Activated CD8-positive, alpha-beta memory T cell treated with anti-CD3 and anti-CD28 coated beads, Interleukin-2, amount 10 ng/mL, durations not matched to agents 7 days and 5 days (primary cell): ENCODE measurements at places on chromosomes 1 and 21. TPM values are rescaled to one million over a fixed set of nuclear protein-coding genes. Genes with fewer than 3 reads are reported as not detected.
A peak's percentile ranks its signal among the peaks of the same experiment; 100 is the strongest.

The FAM131C gene
- 1.8 TPM for total RNA-seq

GRCh38 chr1:229440851-229441537, 7.1 kb upstream of the ACTA1 start:
- H3K27me3 ChIP-seq: peaks cover 26% of the 10 kb centered on the region
- H3K27ac ChIP-seq: peak overlapping the region; percentile 11
- peaks cover 44% of the 10 kb centered on the region for H3K36me3 ChIP-seq
- no peak overlapping the region for H3K4me3 ChIP-seq

DNA sequence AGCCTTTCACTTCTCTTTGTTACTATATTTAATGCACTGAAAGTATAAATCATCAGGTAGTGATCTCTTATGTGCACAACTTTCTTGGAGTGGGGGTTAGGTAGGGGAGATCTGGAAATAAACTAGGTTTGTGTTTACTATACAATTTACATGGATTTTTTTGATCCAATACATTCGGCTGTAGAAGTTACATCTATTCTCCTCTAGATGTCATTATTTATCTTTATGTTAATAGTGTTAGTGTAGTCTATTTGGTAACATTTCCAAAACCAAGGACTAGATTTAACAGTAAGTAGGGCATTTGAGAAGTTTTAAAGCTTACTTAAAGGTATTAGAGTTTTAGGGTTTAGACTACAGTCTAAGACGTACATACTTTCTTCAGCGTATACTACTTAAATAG, 5.4 kb downstream of the VPS45 start:
- H3K27ac ChIP-seq: no peak overlapping the region
- H3K36me3 ChIP-seq: peaks cover 36% of the 10 kb centered on the region
- peaks cover 33% of the 10 kb centered on the region for H3K4me1 ChIP-seq
- no peak for DNase-seq

- no peak for DNase-seq
- no peak overlapping the region for H3K4me3 ChIP-seq
- no peaks in the 10 kb centered on the region for H3K27me3 ChIP-seq
- H3K36me3 ChIP-seq: peaks cover 4% of the 10 kb centered on the region
Measured at GRCh38 chr1:85182700-85183099, 18.1 kb downstream of the SYDE2 start.

DNA sequence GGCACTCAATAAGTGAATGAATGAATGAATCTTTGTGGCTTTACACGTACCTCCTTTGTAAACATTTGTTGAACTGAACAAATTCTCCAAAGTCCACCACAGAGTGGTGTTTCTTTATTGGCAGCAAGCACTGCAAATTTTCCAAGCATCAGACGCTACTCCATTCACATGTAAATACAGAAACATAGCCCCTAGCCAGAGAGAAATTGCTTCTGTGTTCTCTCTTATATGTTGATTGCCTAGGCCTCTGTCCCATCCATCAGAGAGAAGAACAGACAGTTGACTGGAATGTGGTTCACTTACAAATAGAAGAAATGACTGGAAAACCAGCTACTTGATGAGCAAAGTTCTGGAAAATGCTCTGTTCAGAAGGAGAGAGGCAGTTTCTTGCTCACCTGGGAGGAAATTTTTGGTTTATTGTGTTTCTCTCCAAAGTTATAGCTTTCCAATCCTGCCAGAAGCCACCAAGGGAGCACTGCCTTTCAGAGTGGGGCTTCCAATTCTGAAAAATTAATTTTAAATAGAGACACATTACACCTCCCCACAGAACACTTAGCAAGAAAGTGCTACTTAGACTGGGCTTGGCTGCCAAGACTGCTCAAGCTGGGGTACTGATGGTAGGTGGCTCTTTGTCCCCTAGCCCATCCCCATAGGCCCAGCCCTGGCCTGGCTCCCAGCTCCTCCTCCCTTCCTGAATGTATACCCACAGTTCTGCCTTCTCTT, 18.1 kb upstream of the KIRREL1 start:
- peaks cover 8% of the 10 kb centered on the region for H3K27me3 ChIP-seq
- H3K27ac ChIP-seq: no peak overlapping the region
- H3K36me3 ChIP-seq: no peaks in the 10 kb centered on the region
- H3K4me3 ChIP-seq: no peak overlapping the region
- DNase-seq: no peak
- H3K4me1 ChIP-seq: no peaks in the 10 kb centered on the region

The CASQ2 gene
- not detected for total RNA-seq

- H3K27me3 ChIP-seq: peaks cover 18% of the 10 kb centered on the region
- H3K27ac ChIP-seq: no peak overlapping the region
- peak; percentile 72 for DNase-seq
- no peaks in the 10 kb centered on the region for H3K36me3 ChIP-seq
- H3K4me3 ChIP-seq: no peak overlapping the region
Measured at GRCh38 chr1:64268653-64269557, 65.5 kb downstream of the UBE2U start.

GRCh38 chr1:40803447-40803846, 19.9 kb downstream of the KCNQ4 start:
- H3K4me1 ChIP-seq: peaks cover 16% of the 10 kb centered on the region
- H3K36me3 ChIP-seq: no peaks in the 10 kb centered on the region
- H3K4me3 ChIP-seq: no peak overlapping the region
- no peak for DNase-seq

- H3K27me3 ChIP-seq: peaks cover 31% of the 10 kb centered on the region
- no peak overlapping the region for H3K27ac ChIP-seq
- peaks cover 8% of the 10 kb centered on the region for H3K4me1 ChIP-seq
- H3K4me3 ChIP-seq: no peak overlapping the region
- no peaks in the 10 kb centered on the region for H3K36me3 ChIP-seq
- no peak for DNase-seq
Measured at GRCh38 chr1:107474877-107475612, 334.2 kb downstream of the NTNG1 start.

DNA sequence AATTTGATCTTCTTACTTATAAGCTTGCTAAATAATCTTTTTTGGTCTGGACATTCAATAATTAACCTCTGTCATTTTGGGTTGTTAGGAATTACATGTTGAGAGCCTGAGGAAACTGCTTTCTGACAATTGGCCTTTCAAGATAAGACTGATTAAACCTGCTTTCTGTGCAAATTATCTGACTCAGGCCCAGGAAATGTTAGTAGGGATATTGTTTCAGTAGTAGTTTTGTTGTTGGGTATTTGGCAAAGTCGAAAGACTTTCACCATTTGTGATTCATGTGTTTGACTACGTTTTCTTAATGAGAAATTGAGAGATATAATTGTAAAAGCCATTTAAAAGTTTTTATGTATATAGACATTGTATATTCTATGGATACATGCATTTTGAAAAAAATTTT, 81.1 kb upstream of the GPR88 start:
- H3K27me3 ChIP-seq: no peaks in the 10 kb centered on the region
- peak overlapping the region; percentile 49 for H3K27ac ChIP-seq
- no peak for DNase-seq
- H3K4me3 ChIP-seq: no peak overlapping the region
- H3K4me1 ChIP-seq: peaks cover 62% of the 10 kb centered on the region

- DNase-seq: peak; percentile 69
- H3K36me3 ChIP-seq: no peaks in the 10 kb centered on the region
- peaks cover 8% of the 10 kb centered on the region for H3K27me3 ChIP-seq
- H3K4me1 ChIP-seq: peaks cover 6% of the 10 kb centered on the region
- no peak overlapping the region for H3K27ac ChIP-seq
Measured at GRCh38 chr1:15100121-15100879, 53.2 kb upstream of the TMEM51 start.

- H3K4me3 ChIP-seq: no peak overlapping the region
- H3K4me1 ChIP-seq: peaks cover 7% of the 10 kb centered on the region
- H3K36me3 ChIP-seq: peaks cover 69% of the 10 kb centered on the region
- no peak for DNase-seq
- H3K27ac ChIP-seq: no peak overlapping the region
Measured at GRCh38 chr1:12001996-12002493, 17.3 kb upstream of the MIIP start.

The RNU1-2 gene
- total RNA-seq: 3,744 TPM

- H3K27me3 ChIP-seq: no peaks in the 10 kb centered on the region
- H3K36me3 ChIP-seq: peaks cover 7% of the 10 kb centered on the region
- H3K4me1 ChIP-seq: peaks cover 41% of the 10 kb centered on the region
- no peak overlapping the region for H3K4me3 ChIP-seq
- DNase-seq: no peak
Measured at GRCh38 chr21:45103971-45104520, 29.7 kb downstream of the ADARB1 start.

DNA sequence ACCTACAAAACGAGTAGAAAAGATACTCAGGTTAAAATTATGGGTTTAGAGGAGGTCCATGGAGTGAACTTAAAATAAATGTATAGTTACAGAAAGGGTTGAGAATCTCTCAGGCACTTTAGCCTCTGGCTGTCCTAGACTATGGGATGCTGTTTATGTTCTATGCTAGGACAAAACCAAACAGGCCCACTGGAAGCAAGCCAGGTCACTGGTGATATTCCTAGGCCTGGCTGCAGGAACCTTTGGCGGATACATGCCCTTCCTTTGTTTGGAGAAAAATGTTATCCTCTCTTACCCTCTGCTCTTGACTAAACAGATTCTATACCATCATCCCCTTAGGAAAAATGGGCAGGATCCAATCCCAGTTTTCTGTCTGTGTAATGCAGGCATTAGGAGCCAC, 90.7 kb upstream of the DUSP10 start:
- no peak for DNase-seq
- no peak overlapping the region for H3K27ac ChIP-seq
- peaks cover 5% of the 10 kb centered on the region for H3K36me3 ChIP-seq
- H3K27me3 ChIP-seq: no peaks in the 10 kb centered on the region
- H3K4me1 ChIP-seq: peaks cover 66% of the 10 kb centered on the region

DNA sequence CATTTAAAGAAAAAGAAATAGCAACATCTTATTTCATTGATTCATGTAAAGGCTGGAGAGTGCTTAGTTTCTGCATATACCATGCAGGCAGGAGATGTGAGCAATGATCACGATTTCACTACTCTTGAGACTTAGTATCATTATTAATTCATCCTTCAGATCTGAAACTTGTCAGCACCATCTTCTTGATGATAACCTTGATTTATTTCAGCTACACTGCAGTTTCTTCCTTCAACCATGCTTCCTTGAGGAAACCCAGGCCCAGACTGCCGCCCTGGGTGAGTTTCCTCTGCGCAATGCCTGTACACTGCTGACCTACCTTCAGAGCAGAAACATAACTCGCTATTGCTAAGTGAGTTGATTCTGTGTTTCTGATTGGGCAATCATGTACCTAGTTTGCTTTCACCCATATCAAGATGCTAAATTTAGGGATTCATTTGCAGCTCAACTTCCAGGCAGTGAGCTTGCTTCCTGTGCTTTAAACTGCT, 13.5 kb upstream of the BCL10 start:
- H3K4me1 ChIP-seq: peaks cover 4% of the 10 kb centered on the region
- H3K4me3 ChIP-seq: no peak overlapping the region
- no peak for DNase-seq
- H3K36me3 ChIP-seq: no peaks in the 10 kb centered on the region

DNA sequence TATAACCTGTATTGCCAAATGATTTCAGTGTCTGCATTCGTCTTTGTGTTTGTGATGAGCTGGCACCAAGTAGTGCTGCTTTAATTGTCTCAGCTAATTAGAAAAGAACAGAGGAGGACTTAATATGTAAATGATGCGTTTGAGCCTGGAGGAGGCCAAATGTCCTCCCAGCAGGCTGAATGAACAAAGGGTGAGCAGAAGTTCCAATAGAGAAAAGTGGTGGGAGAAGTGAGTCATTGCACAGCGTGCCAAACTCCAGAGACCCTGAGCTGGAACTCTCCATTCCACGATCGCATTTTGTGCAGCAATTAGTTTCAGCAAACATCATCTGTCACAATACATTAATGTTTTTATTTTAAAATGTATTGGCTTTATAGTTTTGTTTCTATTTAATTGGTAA, 17.9 kb downstream of the ETV3L start:
- peaks cover 18% of the 10 kb centered on the region for H3K27me3 ChIP-seq
- no peak for DNase-seq
- no peaks in the 10 kb centered on the region for H3K4me1 ChIP-seq
- no peak overlapping the region for H3K27ac ChIP-seq
- no peaks in the 10 kb centered on the region for H3K36me3 ChIP-seq
- no peak overlapping the region for H3K4me3 ChIP-seq

The CADM3 gene
- total RNA-seq: not detected

The S100A9 gene
- total RNA-seq: not detected

DNA sequence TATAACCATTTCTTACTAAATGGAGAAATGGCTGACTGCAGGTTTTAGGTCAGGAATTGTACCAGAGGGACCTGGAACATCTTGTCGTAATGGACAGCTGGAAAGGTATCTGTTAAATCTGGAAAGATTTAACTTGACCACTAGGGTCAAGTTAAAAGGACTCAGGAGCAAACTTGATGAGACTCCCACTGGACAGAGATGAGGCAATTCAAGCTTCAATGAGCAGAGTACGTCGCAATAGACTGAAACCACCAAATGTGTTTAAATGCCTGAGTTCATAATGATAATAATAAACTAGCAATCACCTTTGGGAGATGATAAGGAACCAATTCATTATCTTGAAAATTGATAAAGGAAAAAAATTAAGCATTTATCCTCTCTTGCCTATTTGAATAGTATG, 8.7 kb downstream of the IFNLR1 start:
- no peaks in the 10 kb centered on the region for H3K27me3 ChIP-seq
- H3K27ac ChIP-seq: no peak overlapping the region
- no peaks in the 10 kb centered on the region for H3K4me1 ChIP-seq
- peaks cover 5% of the 10 kb centered on the region for H3K36me3 ChIP-seq
- DNase-seq: no peak

GRCh38 chr1:36085126-36085525, 1.2 kb downstream of the TEKT2 start:
- H3K36me3 ChIP-seq: peaks cover 6% of the 10 kb centered on the region
- no peak overlapping the region for H3K4me3 ChIP-seq
- peaks cover 13% of the 10 kb centered on the region for H3K4me1 ChIP-seq
- peaks cover 37% of the 10 kb centered on the region for H3K27me3 ChIP-seq

- DNase-seq: peak; percentile 74
- H3K27me3 ChIP-seq: no peaks in the 10 kb centered on the region
- H3K27ac ChIP-seq: peak overlapping the region; percentile 58
- H3K4me1 ChIP-seq: peaks cover 48% of the 10 kb centered on the region
- peaks cover 7% of the 10 kb centered on the region for H3K36me3 ChIP-seq
Measured at GRCh38 chr21:45109831-45110492, 35.6 kb downstream of the ADARB1 start.

DNA sequence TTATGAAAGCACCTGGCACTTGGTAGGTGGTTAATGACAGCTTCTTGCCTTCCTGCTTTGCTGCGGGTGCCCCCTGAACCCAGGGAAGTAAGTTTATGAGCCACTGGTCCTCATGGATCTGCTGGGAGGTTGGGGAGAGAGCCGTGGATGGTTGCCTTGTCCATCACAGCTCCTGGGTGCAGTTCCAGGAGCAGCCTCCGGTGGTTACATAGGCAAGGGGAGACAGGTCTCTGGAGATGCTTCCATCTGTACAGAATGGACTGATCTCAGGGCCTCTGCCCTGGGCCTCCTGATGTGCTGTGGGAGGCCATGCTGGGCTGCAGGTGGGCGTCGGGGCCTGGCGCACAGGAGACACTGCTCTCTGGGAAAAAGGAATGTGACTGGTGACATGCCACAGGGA, 31.6 kb upstream of the ARHGEF10L start:
- no peak overlapping the region for H3K4me3 ChIP-seq
- no peak overlapping the region for H3K27ac ChIP-seq
- H3K4me1 ChIP-seq: no peaks in the 10 kb centered on the region
- DNase-seq: no peak
- H3K36me3 ChIP-seq: no peaks in the 10 kb centered on the region
- H3K27me3 ChIP-seq: no peaks in the 10 kb centered on the region

The SPRR1B gene
- not detected for total RNA-seq

The PDPN gene
- total RNA-seq: not detected

The SLC35D1 gene
- 9.1 TPM for total RNA-seq

- H3K4me1 ChIP-seq: peaks cover 4% of the 10 kb centered on the region
- no peaks in the 10 kb centered on the region for H3K36me3 ChIP-seq
- no peak for DNase-seq
Measured at GRCh38 chr1:15213341-15213821, 33.6 kb upstream of the FHAD1 start.
